RWPE1 (cell line): ENCODE measurements at places on chromosomes 4 and X.

GRCh38 chr4:75169427-75169826, 236.5 kb downstream of the PARM1 start:
- DNase-seq, result no peak

DNA sequence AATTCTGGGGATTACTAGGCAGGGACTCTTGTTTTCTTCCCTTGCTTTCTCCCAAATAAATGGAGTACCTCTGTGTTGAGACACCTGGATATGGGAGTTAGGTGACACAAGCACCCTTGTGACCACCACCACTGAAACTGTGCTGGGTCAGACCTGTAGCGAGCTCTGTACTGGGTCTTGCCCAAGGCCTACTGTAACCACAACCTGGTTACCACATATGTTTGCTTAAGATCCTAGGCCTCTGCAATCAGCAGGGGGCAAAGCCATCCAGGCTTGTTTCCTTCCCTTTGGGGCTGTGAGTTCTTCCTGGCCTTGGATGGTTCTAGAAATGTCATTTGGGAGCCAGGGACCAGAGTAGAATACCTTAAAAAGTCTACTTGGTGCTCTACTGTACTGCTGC, 49.4 kb downstream of the LPAR4 start:
- no peak for DNase-seq

- no peak for DNase-seq
These were observed 127.9 kb upstream of the NHS start for GRCh38 chrX:17247144-17247543.

DNA sequence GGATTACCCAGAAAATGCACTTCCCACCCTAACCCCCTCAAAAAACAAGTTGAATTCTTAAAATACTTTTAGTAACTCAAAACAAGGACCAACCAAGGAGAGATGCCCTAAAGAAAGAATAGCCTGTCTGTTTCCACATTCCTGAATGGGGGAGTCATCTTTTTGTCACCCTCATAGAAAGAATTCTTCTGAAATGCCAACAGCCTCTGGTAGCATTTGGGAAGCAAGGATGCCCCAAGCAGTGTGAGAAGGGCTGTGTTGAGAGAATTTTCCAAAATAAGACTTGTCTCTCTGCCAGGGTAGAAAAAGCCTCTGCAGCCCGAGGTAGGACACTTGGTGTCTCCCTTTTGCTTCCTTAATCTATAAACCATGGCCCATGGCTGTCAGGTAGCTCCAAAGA, 173.1 kb upstream of the VCX3A start:
- DNase-seq, result no peak

- DNase-seq, result no peak
These were observed 13.7 kb upstream of the ADD1 start for GRCh38 chr4:2829933-2830451.

DNA sequence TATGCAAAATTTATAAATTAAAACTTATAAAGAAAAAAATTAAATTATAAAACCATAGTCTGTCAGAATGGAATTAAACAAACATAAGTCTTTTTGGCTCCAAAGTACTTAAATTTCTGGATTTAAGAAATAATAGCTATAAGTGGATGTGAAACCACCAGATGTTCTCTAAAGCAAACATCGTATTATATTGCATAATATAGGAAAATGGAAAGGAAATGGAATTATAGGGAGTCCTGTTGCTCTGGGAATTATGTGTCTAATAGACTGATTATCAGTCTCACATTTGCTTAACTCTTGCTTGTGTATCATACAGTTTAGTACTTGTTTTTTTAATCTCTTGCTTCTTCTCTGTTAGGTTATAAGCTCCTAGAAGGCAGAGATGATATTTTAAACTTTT, 819.2 kb downstream of the RAPGEF2 start:
- DNase-seq, result no peak
